ENCODE measurements at places on chromosomes 11 and 22. TPM values are rescaled to one million over a fixed set of nuclear protein-coding genes. Genes with fewer than 3 reads are reported as not detected.

Gene NDUFV1
- total RNA-seq = 103 TPM

Gene MUC15
- total RNA-seq = 5.8 TPM

DNA sequence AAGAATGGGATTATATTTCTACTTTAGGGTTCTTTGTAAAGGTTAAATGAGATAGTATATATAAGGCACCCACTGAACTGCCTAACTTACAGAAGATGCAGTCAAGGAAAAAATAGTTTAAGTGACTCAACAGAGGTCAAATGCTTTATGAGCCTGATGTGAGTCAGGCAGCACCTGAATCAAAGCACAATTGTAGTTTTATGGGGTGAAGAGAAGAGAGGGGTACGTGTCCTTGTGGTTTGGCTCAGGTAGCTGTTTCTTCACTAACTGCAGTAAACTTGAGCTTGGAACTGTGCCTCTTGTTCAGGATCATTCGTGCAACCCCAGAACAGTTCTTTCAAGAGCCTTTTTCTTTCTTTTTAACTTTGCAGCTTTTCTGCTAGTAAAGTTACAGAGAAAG is 125.2 kb upstream of the SPON1 start:
- no peak for DNase-seq

DNA sequence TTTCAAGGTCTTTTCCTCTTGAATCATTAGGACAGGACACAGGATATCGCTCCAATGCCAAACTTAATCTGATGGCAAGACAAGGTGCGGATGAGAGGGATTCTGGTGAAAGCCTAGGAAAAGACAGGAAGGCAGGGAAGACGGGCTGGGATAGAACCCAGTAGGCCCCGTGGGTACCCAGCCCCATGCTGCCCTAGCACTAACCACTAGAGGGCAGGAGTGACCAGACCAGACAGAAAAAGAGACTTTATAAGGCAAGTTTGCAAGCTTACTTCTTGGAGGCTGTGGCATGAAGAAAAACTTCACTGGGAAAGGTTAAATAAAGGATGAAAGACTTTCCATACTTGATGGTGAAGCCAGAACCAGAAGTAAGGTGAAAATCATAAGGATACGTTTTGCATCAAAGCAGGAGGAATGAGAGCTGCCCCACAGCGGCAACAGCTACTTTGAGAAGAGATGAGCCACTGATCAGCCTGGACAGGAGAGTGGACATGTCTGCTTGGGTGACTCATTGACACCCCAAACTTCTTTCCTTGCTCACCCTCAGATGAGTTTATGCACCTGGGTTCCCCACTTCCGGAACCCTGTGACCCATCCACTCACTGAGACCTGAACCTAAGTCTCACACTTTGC is 39.8 kb downstream of the SYN3 start:
- no peak for DNase-seq

Gene SLC15A3
- total RNA-seq = 12.7 TPM

GRCh38 chr11:92332986-92333385 is 108.4 kb downstream of the FAT3 start:
- DNase-seq = no peak

Gene TBC1D22A
- 7.7 TPM for total RNA-seq

DNA sequence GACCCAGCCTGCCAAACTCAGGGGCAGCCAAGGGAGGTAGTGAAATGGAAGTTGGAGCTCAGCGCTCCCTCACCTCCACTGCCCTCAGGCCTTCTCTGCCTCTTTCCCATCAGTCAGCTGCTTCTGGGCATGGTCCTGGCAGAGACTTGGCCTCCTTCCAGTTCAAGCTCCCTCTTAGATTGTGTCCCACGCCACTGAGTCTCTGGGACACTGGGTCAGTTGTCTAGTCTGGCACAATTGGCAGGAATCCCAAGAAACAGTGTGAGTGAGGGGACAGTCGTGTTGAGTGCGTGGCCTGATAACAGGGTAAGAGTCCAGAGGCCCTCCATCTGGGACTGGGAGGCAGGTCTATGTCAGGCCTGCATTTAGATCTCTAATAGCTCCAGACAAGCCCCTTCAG is 7.1 kb upstream of the SLC35E4 start:
- no peak for DNase-seq

Gene MRGPRX2
- total RNA-seq = not detected

DNA sequence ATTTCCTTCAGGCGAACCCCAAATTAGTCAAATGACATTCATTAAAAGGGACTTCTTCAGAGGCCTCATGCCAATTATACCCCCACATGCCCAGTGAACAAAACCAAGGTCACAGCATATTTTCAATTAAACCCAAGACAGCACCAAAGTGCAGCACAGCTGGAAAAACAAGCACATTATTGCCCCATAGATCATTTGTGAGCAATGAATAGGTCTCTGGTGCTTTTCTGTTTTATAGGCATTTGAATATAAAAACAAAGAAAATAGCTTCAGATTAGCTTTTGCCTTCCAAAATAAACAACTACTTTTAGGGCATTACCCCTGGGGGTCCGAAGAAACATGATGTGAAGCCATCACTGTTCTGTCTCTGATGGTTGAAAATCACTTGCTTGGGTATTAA is 1319.9 kb downstream of the LRRC4C start:
- no peak for DNase-seq
